COLO829 (cell line): ENCODE measurements at places on chromosomes 12 and 14.

DNA sequence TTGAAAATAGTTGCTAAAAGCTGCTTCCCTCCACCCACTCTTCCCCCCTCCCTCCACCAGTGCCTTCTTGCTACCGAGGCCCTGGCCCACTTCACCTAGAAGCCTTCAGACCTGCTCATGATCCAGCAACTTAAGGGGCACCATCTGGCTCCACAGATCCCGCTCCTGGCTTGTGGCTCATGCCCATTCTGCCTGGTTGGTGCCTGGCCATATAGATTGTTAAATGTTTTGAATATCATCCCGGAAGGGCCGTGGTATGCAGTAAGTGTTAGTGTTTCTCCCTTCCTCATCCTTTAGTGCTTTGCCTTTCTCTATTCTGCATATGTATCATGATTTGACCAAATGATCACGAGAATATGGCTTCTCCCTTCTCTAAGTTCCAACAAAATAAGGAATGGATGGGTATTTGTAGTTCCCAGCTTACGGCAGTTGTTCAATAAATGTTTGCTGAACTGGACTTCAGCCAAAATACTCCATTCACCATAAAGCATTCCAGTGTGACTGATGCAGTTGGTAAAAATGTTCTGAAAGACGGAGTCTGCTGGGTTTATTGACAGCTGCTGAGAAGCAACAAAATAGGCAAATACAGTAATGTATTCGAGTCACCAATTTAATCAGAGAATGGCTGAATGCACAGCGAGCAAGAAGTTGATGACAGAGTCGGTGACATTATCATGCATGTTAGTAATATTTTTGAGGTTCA is 30.7 kb downstream of the GRIP1 start:
- DNase-seq: no peak

GRCh38 chr12:54311051-54311450 is 10.2 kb upstream of the NFE2 start:
- no peak for DNase-seq

- no peak for DNase-seq
Observed at GRCh38 chr12:13566292-13566691, 369.8 kb downstream of the EMP1 start.

GRCh38 chr12:128783129-128783574 is 40.6 kb downstream of the SLC15A4 start:
- DNase-seq: no peak

DNA sequence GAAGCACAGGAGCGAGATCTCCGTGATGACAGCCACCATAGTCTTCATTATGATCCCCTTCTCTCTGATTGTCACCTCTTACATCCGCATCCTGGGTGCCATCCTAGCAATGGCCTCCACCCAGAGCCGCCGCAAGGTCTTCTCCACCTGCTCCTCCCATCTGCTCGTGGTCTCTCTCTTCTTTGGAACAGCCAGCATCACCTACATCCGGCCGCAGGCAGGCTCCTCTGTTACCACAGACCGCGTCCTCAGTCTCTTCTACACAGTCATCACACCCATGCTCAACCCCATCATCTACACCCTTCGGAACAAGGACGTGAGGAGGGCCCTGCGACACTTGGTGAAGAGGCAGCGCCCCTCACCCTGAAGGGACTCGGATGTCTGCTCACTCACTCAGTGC is 775 bp downstream of the OR10P1 start:
- DNase-seq: no peak

GRCh38 chr14:29037411-29037810 is 270.8 kb downstream of the FOXG1 start:
- DNase-seq: no peak

DNA sequence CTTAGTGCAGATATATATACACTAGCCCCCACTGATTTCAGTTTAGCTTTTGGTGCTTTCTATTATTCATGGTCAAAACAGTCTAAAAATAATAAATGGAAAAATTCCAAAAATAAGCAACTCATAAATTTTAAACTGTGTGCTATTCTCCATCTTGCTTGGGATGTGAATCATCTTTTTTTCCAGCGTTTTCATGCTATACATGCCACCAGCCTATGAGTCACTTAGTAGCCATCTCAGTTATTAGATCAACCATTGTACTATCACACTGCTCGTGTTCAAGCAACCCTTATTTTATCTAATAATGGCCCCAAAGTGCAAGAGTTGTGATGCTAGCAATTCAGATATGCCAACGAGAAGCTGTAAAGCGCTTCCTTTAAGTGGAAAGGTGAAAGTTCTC is 73.9 kb upstream of the KRR1 start:
- DNase-seq: peak; percentile 63

GRCh38 chr14:67746927-67747326 is 45.2 kb downstream of the RDH12 start:
- DNase-seq: no peak

DNA sequence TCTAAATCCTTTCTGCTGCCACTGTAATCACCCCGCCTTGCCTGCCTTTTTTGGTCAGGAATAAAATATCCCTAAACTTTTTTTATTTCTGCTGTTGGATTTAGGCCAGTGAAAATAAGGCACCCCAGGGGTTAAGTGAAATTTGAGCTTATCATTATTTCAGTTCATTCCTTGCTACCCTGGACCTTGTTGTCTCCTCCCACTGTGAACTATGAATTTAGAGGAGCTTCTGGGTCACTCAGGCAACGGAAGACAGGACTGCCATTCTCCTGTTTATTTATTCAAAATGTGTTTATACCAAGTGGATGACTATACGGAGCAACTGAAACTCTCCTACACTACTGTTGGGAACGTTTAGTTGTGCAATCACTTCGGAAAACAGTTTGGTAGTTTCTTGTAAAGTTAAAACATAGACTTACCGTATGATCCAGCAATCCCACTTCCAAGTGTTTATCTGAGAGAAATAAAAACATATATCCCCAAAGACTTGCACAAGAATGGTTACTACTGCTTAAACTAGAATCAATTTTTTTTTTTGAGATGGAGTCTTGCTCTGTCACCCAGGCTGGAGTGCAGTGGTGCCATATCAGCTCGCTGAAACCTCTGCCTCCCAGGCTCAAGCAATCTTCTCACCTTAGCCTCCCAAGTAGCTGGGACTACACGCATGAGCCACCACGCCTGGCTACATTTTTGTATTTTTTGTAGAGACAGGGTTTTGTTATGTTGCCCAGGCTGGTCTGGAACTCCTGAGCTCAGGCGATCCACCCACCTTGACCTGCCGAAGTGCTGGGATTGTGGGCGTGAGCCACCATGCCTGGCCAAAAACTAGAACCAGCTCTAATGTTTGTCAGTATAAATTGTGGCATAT is 2.3 kb upstream of the TRAFD1 start:
- no peak for DNase-seq

GRCh38 chr12:4829161-4829792 is 80.4 kb upstream of the KCNA1 start:
- DNase-seq: no peak

DNA sequence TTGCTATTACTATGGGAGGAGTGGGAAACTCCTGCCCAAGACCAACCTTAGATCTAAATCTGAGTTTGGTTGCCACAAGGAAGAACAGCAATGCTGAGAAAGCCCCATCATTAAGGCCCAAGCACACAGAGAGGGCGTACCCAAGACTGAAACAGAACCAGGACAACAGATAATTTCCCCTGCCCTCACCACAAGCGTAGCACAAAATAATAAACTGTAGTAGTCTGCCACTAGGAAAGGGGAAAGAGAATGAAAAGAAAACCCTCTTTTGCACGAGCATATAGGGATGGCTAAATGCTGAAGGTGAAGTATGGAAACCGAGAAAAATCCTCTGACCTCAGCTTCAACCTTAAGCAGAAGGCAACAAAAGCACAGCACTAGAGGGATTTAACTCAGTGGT is 76.5 kb upstream of the DHRS4 start:
- no peak for DNase-seq

DNA sequence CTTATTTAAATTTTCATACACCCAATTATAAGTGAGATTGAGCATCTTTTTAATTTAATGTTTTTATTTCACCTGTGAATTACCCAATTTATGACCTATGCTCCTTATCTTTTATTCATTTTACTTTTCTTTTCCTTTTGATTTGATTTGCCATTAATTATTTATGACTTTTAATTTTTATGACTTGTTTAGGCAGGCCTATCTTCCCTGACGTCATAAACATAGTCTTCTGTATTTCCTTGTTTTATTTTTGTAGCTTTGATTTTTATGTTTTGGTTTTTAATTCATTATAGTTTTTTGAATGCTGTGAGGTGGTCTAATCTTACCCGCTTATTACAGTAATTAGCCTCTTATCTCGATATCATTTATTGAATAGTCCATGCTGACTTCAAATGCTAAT is 467.1 kb upstream of the FAR2 start:
- no peak for DNase-seq

- DNase-seq: no peak
Observed at GRCh38 chr14:53608369-53608768, 348.3 kb downstream of the BMP4 start.

- DNase-seq: peak; percentile 61
Observed at GRCh38 chr14:21024585-21025370, at the start of gene NDRG2. Gene NDRG2 (minus strand): TSS chr14:21025061. CDS start chr14:21023315, 1,746 bp downstream.

DNA sequence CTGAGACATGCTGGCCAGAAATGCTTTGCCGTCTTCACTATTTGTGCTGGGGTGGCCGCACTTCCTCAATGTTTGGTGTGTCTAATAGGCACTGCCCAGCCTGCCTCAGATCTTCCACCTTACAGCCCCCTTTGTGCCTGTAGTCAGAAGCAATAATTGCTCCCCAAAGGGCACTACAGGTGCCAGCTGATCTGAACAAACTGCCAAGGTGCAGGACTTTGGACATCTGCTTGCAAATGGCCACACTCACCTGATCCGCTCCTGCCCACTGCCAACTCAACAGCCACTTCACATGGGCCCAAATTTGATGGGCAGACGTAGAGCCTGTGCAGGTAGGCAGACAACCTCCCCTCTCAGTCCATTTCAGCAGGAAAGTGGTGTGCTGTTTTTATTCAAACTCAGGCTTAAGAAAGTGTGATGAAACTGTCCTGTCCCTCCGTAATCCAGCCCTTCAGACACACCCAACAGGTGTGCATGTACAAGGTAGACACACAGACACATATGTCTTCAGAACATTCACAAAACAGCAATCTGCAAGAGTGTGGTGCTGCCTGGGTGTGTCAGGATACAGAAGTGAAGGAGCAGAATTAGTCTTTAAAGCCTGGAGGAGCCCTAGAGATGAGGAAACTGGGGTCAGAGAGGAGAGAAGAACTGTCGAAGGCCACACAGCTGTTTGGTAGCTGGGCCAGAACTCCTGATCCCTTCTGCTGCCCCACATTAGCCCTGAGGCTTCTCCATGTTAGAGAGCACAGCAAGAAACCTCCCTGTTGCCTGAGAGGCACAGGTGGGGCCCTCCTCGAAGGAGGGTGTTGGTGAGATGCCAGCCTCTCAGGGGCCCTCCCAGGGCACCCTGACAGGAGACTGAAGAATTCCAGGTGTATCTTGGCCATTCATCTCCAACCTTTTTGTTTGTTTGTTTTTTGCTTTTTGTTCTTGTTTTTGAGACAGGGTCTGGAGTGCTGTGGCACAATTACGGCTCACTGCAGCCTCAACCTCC is 4.4 kb upstream of the KRT75 start:
- no peak for DNase-seq

DNA sequence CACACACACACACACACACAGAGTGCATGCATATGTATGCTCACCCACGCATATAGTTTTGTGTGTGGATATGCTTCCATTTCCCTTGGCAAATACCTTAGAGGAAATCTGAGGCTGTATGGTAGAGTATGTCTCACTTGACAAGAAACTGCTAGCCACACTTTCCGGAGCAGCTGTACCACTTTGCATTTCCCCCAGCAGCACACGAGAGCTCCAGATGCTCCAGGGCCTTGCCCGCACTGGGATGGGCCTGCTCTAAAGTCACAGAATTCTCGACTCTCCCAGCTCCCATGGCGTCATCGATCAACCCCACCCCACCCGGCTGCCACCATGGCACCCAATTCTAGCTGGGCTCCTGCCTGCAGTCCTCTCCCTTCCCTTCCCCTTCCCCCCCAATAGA is 21.9 kb downstream of the CLMN start:
- DNase-seq: no peak

DNA sequence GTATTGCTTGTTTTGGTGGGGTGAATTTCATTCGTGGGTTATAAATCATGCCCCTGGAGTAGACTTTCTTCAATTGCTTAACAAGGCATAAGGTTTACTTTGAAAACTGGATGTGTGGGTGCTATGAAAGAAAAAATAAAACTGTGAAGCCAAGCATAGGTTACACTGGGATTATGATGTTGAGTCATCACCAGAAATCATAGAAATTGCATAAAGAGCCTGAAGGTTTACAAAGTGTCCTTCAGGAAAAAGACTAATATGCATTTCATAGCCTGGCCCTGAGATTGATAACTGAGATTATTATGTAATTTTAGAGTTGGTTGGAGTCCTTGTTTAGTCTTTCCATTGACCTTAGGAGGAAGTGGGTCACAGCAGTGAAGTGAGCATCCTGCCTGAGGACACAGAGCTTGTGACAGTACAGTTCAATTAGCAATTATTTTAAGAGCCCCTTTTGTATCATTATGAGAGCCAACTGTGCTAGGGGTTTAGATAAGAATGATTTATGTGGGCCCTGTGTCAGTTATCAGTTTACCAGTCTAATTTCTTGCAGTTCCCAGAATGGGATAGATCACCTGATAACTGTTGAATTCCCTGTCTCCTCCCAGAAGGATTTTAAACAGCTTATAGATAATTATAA is 13.6 kb downstream of the LRRK2 start:
- peak; percentile 75 for DNase-seq

GRCh38 chr12:107990325-107990724 is 138.8 kb upstream of the WSCD2 start:
- DNase-seq: no peak

GRCh38 chr12:91609283-91609682 is 426.7 kb upstream of the DCN start:
- no peak for DNase-seq

GRCh38 chr12:20300457-20300856 is 67.9 kb upstream of the PDE3A start:
- no peak for DNase-seq

DNA sequence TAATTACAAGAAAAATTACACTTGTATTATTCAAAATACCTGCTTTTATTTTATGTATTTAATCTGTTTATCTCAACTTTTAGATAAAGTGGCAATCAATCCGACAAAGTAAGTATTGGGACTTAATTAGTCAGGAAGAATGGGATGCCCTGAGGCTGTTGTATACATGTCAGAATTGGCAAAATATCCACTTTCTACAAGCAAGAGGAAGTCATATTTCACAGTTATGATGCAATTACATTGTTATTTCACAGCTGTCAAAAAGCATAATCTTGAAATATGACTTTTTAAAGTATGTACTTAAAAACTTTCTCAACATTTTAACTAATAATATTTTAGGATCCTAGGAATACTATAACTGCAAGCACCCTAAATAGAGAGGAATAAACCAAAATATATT is 357.1 kb upstream of the MGAT4C start:
- DNase-seq: no peak
